ENCODE measurements at places on chromosomes 1 and 21.
A peak's percentile ranks its signal among the peaks of the same experiment; 100 is the strongest.

DNA sequence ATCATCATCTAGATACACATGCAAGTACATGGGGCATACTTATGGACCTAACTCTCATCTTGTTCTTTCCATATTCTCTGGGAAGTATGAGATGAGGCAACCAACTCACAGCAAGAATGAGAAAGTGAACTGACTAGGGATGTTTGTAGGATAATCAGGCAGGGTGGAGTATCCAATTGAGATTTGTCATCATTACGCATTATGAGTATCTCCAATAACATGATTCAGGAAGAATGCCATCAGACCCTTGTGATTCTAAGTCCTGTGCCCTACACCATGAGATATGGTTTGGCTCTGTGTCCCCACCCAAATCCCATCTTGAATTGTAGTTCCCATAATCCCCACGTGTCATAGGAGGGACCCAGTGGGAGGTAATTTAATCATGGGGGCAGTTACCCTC is 154.0 kb downstream of the SLC30A10 start:
- DNase-seq = no peak

GRCh38 chr1:51818487-51818886 is 60.0 kb downstream of the NRDC start:
- DNase-seq = no peak

GRCh38 chr1:106793651-106794050 is 262.8 kb upstream of the PRMT6 start:
- DNase-seq = no peak

DNA sequence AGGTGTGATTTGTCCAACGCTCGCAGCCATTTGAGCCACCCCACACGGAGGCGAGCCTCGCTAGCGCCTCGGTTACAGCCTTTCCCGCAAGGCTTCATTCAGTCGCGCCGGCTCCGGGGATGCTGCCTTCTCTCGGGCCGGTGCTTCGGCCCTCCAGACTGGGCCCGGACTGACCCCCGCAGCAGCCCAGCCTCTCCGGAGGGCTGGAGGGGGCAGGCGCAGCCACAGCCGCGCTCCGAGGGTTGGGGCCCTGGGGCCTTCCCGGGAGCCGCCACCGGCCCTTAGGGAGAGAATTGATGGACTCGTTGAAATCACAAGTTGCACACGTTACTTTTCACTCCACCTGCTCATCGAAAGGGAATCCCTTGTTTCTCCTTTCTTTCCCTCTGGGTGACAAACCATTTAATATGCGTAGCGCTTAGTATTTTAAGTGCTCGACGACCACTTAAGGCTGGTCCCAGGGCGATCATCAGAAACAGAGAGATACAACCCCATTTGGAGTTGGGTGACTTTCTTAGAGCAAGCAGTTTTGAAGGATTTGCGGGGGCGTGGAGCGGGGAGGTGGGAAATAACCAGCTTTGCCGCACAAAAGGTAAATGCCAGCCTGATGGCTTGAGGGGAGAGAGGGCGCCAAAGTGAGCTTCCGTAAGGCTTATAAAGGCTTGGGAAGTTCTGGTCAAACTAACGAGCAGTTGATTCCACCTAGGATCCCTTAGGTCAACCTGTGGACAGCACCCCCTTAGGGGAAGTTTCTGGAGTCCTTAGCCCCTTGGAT is 24.6 kb upstream of the ENAH start:
- DNase-seq = no peak

GRCh38 chr1:2318314-2319278 is 72.8 kb downstream of the MORN1 start:
- DNase-seq = no peak

- peak; percentile 92 for DNase-seq
These were observed 46.8 kb upstream of the A3GALT2 start for GRCh38 chr1:33367485-33368405.

DNA sequence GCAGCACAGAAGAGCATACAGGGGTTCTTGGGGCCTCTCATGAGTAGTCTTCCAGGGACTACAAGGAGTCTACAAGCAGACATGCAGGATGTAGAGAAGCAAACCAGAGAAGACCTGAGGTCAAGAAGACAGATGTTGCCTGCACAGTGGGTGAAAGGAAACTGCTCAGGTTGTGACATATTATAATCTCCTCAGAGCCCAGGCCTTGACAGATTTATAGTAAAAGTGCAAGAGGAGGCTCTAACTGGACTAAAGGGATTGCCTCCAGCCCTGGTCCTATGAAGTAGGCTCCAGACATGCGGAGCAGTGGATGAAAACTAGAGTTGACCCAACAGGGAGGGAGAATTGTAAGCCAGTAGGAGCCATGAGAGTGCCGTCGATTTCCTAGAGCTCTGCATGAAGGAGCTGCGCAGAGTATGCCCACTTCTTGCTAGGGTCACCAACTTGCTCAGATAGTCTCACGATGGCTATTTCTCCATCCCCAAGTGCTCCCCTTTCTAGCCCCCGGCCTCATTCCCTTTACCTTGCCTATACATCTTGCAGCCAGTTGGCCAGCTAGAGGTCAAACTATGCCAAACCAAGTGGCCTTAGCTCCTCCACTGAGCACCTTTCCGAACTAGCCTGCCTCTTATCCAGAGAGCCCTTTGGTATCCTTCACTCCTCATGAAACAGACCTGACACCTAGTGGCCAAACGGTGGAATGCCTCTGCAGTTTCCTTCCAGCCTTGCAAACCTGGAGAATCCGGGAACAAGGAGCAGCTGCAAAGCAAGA is 36.2 kb upstream of the IPO9 start:
- DNase-seq = peak; percentile 86

GRCh38 chr1:154913273-154913672 is 23.2 kb downstream of the PMVK start:
- DNase-seq = no peak

GRCh38 chr21:33373451-33373850 is 29.8 kb upstream of the IFNGR2 start:
- DNase-seq = no peak

- DNase-seq = no peak
These were observed 258.0 kb upstream of the FMN2 start for GRCh38 chr1:239833723-239834122.

GRCh38 chr21:31509194-31510017 is 150.1 kb upstream of the SOD1 start:
- no peak for DNase-seq

GRCh38 chr1:33161061-33161681 is 20.7 kb downstream of the TRIM62 start:
- DNase-seq = no peak

GRCh38 chr1:31198150-31198549 is 41.5 kb downstream of the NKAIN1 start:
- no peak for DNase-seq

- no peak for DNase-seq
These were observed 80.8 kb downstream of the LRRC7 start for GRCh38 chr1:69648486-69648885.

DNA sequence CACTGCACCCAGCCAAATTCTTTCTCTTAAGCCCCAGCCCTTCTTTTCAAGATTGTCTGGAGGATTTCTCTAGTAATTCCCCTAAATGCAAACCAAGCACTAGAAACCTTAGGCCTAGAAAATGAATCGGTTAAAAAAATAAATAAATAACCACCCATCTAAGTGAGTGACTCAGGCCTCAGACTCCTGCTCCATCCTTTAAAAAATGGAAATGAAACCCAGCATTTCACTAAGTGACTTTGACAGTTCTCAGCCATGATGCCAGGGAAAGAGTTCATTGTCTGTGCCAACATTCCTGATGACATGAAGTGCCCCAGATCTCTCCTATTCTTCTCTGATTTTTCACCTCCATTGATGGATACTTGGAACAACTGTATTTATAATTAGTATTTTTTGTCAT is 415.2 kb upstream of the DAB1 start:
- DNase-seq = no peak

- DNase-seq = no peak
These were observed 525.1 kb downstream of the LMO4 start for GRCh38 chr1:87853576-87854351.

DNA sequence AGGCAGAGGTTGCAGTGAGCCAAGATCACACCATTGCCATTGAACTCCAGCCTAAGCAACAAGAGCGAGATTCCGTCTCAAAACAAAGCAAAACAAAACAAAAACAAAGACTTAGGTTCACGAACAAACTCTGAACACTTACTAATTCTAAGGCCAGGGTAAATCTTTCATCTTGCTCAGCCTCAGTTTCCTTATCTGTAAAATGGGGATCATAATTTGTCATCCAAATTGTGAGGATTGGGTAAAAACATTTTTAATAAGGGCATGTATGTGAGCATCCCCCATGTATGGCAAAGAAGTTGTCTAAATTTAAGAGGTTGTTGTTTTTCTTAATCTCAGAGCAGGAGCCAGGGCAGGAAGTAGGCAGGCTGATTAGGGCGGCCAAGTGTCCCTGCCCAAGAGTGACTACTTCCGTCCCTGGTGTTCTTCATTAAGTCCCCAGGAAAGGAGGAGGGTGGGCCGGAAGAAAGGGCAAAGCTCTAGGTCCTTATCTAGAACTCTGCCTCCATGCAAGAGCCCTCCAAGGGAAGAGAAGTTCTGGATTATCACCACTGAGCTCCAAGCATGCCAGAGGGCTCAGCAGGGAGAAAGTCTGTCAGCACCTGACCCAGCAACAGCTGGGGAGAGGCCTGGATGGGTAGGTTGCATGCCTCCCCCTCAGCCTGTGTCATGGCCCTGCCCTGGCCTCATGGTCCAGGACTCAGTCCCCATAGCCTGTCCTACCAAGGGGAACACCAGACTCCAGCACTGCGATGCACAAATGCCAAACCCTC is 49.9 kb upstream of the CLIC4 start:
- no peak for DNase-seq

DNA sequence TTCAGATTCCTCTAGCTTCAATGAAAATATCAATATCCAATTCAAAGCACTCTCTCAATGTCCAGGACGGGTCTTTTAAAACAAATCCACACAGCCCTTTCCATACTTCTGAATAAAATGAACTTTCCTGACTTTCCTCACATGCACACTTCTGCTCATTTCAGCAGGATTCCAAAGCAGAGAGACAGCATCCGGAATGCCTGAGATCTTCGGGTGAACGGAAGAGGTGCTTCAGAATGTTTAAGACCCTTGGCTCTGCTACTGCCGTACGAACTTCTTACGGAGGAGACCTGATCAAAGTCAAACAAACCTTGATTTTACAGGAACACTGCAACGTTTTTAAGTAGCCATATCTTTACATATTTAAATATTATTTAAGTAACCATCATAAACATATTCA is 245.7 kb downstream of the PTBP2 start:
- DNase-seq = no peak

DNA sequence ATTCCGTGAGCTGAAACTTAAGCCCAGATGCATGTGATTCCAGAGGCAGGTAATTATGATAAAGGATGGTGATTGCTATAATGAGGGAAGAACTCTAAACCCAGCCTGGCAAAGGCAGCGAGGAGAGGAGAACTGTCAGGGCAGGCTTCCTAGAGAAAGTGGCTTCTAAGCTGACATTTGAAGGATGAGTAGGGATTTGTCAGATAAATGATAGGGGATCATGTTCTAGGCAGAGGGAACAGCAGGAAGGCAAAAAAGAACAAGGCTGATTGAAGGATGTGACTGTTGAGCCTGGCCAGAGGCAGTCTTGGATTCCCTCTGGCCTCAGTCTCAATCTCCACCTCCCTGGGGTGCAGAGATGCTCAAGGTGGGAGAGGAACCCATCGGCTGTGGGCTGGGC is 146.4 kb upstream of the POU3F1 start:
- no peak for DNase-seq

- no peak for DNase-seq
These were observed 391.6 kb downstream of the PBX1 start for GRCh38 chr1:164950541-164950986.

DNA sequence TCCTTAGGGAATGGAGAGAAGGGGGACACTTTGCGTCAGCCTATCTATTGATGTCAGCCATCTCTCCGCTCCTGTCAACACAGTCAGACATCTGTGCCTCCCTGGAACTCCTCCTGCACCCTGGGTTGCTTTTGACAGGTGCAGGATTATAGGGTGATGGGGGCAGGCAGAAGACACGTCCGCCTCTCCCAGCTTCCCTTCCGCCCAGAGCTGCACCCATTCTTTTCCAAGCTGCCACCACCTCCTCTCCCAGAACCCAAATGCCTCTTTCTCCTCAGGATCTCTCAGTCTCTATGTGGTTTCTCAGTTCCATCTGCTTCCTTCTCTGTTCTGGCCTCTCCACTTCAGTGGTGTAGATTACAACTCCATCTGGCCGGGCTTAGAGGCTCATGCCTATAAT is 17.1 kb upstream of the KIF1B start:
- DNase-seq = no peak

- no peak for DNase-seq
These were observed 3.4 kb downstream of the MRPL20 start for GRCh38 chr1:1403653-1404052.

- no peak for DNase-seq
These were observed 130.6 kb downstream of the SNX7 start for GRCh38 chr1:98792123-98792522.

DNA sequence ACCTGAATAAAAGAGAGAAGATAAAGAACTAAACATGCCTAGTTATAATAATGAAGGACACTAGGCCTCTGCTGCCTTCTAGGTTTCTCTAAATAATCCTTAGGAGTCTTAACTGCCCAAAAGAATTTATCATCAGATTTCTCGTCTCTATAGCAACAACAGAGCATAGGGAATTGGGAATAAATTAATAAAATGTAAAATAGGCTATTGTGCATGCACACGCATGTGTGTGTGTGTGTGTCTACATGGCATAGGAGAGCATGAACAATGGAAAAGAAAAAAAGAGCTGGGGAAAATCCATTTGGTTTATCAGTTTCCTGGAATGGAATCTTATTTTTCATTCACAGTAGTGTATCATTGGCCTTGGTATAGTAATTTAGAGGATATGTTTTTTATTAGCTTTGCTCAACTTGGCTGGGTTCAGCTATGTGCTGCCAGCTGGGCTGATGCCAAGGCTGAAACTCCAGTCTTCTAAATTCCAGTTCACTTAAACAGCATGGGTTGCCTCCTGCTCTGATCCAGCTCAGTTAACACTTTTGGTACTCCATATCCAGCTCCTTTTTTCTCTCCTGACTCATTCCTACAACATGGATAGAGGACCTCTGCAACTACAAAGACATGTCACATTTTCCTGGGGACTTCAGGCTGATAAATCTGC is 80.6 kb upstream of the SLFNL1 start:
- peak; percentile 87 for DNase-seq

DNA sequence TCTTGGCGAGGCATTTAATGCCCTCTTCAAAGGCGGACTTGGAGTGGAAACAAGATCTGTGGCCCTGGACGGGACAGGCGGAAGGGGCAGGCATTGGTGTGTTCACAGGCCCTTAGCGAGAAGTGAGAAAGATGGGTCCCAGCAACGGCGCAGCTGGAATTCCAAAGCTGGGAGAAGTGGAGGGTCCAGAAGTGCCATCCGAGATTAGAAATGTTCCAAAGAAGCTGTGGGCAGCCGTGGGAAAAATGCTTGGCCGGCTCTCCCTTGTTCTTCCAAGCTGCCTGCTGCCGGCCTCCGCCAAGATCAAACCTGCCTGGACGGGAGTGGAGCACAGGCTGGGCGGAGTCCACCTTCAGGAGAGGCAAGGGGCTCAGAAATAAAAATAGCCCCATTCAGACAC is 69.4 kb upstream of the ACTRT2 start:
- DNase-seq = no peak

- no peak for DNase-seq
These were observed 1.6 kb upstream of the ROR1 start for GRCh38 chr1:63772201-63772600.

- DNase-seq = peak; percentile 41
These were observed 20.5 kb downstream of the COL6A1 start for GRCh38 chr21:46001821-46002681.

- DNase-seq = peak; percentile 73
These were observed 105.9 kb upstream of the C21orf91 start for GRCh38 chr21:17925000-17925610.
